ENCODE measurements at places on chromosomes 1 and 21. TPM values are rescaled to one million over a fixed set of nuclear protein-coding genes. Genes with fewer than 3 reads are reported as not detected.

- no peak for DNase-seq
These were observed 6.6 kb downstream of the PIGV start for GRCh38 chr1:26794391-26794790.

DNA sequence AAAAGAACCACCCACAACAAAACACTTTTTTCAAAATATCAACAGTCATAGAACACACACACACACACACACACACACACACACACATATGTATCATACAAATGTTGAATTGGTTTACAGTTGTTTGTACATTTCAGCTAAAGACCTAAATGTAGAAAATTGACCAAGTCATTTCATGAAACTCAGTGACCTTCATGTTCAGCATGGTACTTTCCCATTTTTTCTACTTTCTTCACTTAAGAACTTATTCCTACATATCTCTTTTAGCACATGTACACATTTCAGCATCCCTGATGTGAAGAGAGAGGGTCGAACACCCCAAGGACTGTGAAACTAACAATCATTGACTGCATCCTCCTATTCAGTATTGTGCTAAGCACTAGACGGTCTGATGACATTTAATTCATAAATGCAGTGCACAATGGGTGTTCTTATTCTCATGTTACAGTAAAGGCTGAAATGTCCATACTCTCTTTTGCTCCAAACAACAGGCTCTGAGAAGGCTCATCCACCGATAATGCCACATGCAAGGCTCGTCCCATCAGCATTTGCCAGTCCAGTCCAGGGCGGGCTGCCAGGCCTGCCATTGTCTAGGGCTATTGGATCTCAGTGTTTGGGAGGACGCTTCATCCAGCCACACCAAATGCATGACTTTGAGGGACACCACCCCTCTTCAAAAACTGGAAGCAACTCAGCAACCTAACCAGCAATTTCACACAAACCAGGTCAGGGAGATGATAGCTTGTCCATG lies 150.1 kb upstream of the RUNX1 start:
- DNase-seq, result no peak

GRCh38 chr1:211260141-211261107 lies 1.3 kb downstream of the RCOR3 start:
- peak; percentile 92 for DNase-seq

- no peak for DNase-seq
These were observed 81.5 kb downstream of the ZNF281 start for GRCh38 chr1:200328379-200328778.

Gene CD247
- total RNA-seq, result 0.31 TPM

Gene BARHL2
- not detected for total RNA-seq

Gene FASLG
- 0.13 TPM for total RNA-seq

DNA sequence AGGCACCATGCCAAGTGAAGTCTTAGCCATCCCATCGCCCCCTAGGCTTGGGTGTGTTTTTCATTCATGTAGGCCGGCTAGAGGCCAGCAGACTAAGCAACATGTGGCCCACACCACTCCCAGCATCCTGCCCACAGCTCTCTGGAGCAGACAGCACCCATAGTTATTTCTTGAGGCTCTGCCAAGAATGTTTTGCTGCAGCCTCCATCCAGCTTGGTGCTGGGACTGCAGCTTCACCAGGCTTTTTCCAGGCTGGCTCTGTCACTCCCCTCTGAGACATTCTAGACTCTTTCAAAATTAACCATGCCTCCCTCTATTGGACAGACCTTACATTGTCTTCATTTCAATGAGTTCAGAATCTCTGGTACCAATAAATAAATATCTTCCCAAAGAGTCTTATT lies 104.2 kb downstream of the DUSP10 start:
- DNase-seq, result peak; percentile 41

- DNase-seq, result peak; percentile 7
These were observed 131.5 kb downstream of the CNIH3 start for GRCh38 chr1:224747578-224747977.

GRCh38 chr1:55305735-55306134 lies 90.6 kb upstream of the USP24 start:
- no peak for DNase-seq

DNA sequence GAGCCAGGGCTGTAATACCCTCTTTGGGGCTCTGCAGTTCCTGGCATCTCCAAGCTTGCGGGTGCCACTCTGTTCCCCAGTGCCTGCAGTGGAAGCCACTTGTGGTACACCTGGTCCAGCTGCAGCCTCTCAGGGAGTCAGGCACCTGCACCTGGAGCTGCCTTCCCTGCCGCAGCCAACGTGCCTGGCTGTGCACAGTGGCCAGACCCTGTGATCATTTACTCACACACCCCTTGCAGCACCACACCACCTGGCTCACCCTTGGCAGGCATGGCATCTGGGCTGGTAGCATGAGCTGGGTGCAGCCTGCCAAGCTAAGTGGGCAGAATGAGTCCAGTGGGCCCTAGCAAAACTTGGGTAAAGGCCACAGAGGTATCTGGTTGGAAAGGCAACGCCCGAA lies 51.1 kb upstream of the NTPCR start:
- DNase-seq, result no peak

- DNase-seq, result peak; percentile 15
These were observed 288.8 kb downstream of the DPYD start for GRCh38 chr1:97632075-97632474.

GRCh38 chr1:197890936-197891335 lies 11.5 kb upstream of the C1orf53 start:
- no peak for DNase-seq

DNA sequence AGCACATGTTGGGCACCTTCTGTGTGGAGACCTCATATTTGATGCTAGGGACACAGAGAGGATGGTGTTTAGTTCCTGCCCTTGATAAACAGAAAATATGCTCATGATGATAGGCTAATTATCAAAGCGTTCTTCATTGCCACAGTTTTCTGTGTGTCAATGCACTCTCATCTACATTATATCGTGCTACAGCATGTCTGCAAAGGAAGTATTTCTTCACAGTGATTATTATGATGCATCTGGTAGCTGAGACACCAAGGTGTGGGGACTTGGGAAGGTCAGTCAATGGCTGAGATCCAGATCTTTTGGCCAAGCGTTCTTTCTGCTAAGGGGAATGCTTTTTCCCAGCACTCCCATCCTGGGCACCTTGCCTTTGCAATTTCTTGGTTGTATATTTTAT lies 321.2 kb downstream of the PBX1 start:
- DNase-seq, result no peak

- DNase-seq, result peak; percentile 54
These were observed 94.1 kb downstream of the COL24A1 start for GRCh38 chr1:86062453-86062852.

- DNase-seq, result no peak
These were observed 22.7 kb upstream of the CCSAP start for GRCh38 chr1:229365569-229365968.

Gene SUSD4
- total RNA-seq, result 2.7 TPM

- DNase-seq, result peak; percentile 30
These were observed at the start of gene TRIM17 for GRCh38 chr1:228416217-228416933. TRIM17 (minus strand) TSS chr1:228416861; CDS start chr1:228415072, 1,789 bp downstream.

Gene AIRE
- 0.04 TPM for total RNA-seq

DNA sequence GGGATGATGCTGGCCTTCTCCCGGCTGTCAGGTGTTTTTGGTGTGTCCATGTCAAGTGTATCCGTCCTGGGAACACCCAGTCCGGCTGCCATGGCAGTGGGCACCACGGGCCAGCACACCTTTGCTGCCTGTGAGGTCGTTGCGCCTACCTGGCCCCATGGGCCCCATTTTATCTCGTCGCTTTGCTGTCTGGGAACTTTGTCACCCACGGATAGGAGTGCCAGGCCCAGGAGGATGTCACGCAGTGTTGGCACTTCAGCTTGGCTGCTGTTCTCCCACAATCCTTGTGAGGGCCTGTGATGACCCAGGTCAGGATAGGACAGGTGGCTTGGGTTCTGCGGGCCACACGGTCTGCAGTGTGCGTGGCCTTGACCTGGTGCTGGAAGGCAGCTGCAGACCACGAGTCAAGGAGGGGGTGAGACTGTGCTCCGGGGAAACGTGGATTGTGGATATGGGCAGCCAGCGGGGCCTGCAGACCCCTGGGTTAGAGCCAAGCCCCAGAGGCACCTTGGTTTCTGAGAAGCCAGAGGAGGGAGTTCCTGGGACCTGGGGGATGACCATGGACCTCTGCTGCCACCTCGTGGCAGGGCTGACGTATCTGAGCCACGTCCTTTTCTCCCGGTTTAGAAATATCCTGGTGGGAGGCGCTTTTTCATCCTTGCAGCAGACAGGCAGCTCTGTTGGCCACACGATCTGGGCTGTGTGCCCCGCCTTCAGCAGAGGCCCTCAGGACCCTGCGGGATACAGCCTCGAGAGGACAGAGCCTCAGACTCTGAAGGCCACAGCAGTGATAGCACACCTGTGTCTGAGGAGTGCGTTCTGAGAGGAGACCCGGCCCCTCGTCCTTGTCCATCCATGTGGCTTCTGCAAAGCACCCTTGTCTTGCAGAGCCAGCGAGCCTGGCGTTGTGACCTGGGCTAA lies 161.1 kb upstream of the COL6A1 start:
- peak; percentile 89 for DNase-seq

Gene HEYL
- total RNA-seq, result 19.5 TPM

GRCh38 chr1:22710701-22711049 lies at the start of gene EPHB2:
EPHB2 (plus strand) TSS chr1:22710839; CDS start chr1:22710983, 144 bp downstream.
- peak; percentile 58 for DNase-seq

Gene TAS1R1
- 2.7 TPM for total RNA-seq

GRCh38 chr1:79151006-79151796 lies 144.7 kb upstream of the ADGRL4 start:
- no peak for DNase-seq

Gene IL19
- total RNA-seq, result not detected

DNA sequence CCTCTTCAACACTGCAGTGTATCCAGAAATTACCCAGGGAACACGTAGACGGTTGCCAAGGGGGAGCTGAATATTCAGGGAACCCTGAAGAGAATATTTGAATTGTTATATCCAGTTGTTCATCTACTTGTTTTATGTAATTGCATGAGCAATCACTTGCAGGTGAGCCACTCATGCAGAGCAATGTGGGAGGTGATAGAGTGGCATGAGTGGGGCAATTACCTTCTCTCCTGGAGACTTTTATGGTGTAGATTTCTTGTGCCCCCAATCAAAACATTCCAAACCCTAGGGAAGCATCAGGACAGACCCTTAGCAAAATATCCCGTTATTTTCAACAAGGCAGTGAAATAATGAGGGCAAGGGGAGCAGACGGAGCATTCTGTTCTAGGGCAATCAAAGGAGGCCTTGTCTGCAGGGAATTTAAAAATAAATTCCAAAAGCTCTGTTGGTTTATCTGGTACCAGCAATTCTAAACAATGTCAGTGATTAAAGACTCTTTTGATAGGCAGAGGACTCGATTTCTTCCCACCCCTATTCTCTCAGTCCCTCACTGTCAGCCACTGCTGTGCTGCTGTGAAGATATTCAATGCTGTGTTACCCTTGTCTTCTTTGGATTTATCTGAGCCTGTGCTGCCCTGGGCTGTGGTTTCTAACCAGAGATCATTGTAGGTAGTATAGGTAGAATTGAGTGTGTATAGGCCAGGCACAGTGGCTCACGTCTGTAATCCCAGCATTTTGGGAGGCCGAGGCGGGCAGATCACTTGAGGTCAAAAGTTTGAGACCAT lies 180.2 kb upstream of the MAP1LC3C start:
- no peak for DNase-seq

DNA sequence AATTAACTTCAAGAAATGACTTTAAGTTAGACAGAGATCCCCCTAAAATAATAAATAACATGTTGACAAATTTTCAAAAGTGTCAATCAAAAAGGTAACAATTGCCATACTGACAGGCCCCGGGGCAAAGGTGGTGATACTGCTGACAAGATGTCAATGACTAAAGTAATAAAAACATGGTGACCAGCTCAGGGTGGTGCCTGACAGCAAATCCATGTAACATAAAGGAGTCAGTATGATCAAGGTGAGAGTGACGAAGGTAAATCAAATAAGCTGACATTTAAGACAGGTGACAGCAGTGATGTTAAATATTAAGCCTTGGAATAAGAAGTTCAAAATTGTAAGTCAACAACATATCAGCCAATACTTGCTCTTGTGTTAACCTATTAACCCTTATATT lies 387.5 kb downstream of the DPYD start:
- DNase-seq, result no peak

Gene PLEKHG5
- 12.1 TPM for total RNA-seq

Data from muscle of leg (tissue), 16 donors.